ENCODE measurements at places on chromosomes 3 and 15. TPM values are rescaled to one million over a fixed set of nuclear protein-coding genes. Genes with fewer than 3 reads are reported as not detected.

The HDC gene
- total RNA-seq: not detected

The PLA2G4E gene
- total RNA-seq: not detected

The C3orf85 gene
- total RNA-seq: not detected

The NR2F2 gene
- 21.5 TPM for total RNA-seq

The CPLX3 gene
- not detected for total RNA-seq

The DUOXA1 gene
- not detected for total RNA-seq

The ERICH6 gene
- total RNA-seq: under 0.01 TPM

The CFAP100 gene
- total RNA-seq: not detected

The PAQR9 gene
- total RNA-seq: 0.20 TPM

The LRRC2 gene
- total RNA-seq: 1.1 TPM

The CTXN2 gene
- total RNA-seq: not detected

The CMSS1 gene
- total RNA-seq: 18.4 TPM

The SCN5A gene
- 0.37 TPM for total RNA-seq

Measured in subcutaneous preadipocyte (primary cell).